Ascending aorta (tissue), 2 donors: ENCODE measurements at places on chromosomes 16 and 17. TPM values are rescaled to one million over a fixed set of nuclear protein-coding genes. Genes with fewer than 3 reads are reported as not detected.

DNA sequence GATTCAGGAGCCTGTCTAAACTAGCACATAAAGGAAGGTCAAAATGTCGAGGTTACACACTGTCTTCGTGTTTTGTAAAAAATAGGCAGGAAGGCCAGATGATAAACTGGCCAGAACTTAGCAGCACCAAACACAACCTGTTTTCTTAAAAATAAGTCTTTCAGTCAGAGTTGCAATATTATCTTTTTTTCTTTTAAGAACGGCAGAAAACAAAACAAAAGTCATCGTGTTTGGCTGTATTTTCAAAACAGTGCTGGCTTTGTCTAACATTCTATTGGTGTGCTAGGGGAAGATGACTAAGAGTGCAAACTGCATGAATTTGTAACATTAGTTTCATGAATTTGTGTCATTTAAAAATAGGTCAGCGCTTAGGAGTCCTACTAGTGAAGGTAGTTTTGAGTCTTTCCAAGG, 5.3 kb downstream of the MAF start:
- peak overlapping the region; percentile 97 for H3K4me3 ChIP-seq
- H3K36me3 ChIP-seq = no peaks in the 10 kb centered on the region
- no peaks in the 10 kb centered on the region for H3K27me3 ChIP-seq
- H3K4me1 ChIP-seq = peaks cover 6% of the 10 kb centered on the region
- H3K27ac ChIP-seq = peak overlapping the region; percentile 29

SOCS3 gene
- total RNA-seq = 620 TPM

GRCh38 chr16:64089697-64090096, 1032.2 kb downstream of the CDH11 start:
- no peaks in the 10 kb centered on the region for H3K27me3 ChIP-seq
- no peak overlapping the region for H3K27ac ChIP-seq
- no peaks in the 10 kb centered on the region for H3K36me3 ChIP-seq
- DNase-seq = no peak
- no peak overlapping the region for H3K4me3 ChIP-seq

GRCh38 chr17:46986366-46986765, 7.3 kb upstream of the RPRML start:
- no peak overlapping the region for H3K4me3 ChIP-seq
- H3K27me3 ChIP-seq = no peaks in the 10 kb centered on the region
- H3K36me3 ChIP-seq = no peaks in the 10 kb centered on the region
- H3K27ac ChIP-seq = no peak overlapping the region
- DNase-seq = no peak

PPM1E gene
- total RNA-seq = 0.11 TPM

GRCh38 chr17:66667491-66668030, 167.4 kb upstream of the CACNG5 start:
- no peak for DNase-seq
- H3K4me1 ChIP-seq = no peaks in the 10 kb centered on the region
- no peak overlapping the region for H3K27ac ChIP-seq
- no peaks in the 10 kb centered on the region for H3K36me3 ChIP-seq
- no peak overlapping the region for H3K4me3 ChIP-seq

TBC1D3H gene
- not detected for total RNA-seq

GNAO1 gene
- total RNA-seq = 0.53 TPM

FN3K gene
- total RNA-seq = 10.5 TPM

GRCh38 chr16:35751191-35751941, 2292.0 kb downstream of the TP53TG3F start:
- H3K4me1 ChIP-seq = no peaks in the 10 kb centered on the region
- DNase-seq = peak; percentile 46
- no peak overlapping the region for H3K4me3 ChIP-seq
- H3K36me3 ChIP-seq = no peaks in the 10 kb centered on the region
